Activated CD8-positive, alpha-beta T cell treated with anti-CD3 and anti-CD28 coated beads, Interleukin-2, amount 10 ng/mL, durations not matched to agents 7 days and 5 days (primary cell): ENCODE measurements at places on chromosomes 2 and 18. TPM values are rescaled to one million over a fixed set of nuclear protein-coding genes. Genes with fewer than 3 reads are reported as not detected.

DNA sequence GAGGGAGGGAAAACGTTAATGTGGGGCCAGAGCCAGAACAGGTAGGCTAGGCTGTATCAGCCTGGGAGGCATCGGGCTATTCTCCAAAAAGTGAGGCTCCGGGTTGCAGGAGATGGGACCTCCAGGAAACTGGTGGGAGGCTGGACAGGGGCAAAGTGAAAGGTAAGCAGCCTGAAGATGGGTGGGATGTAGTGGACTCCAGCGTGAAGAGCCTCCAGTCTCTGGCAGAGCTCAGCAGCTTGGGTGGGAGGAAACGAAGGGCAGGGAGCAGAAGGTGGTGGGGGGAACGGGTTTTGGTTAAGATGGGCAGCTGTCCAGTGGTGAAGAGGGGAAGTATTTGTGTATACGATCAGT lies 3.1 kb upstream of the EMX1 start:
- H3K4me1 ChIP-seq, result peaks cover 22% of the 10 kb centered on the region
- H3K27me3 ChIP-seq, result peaks cover 70% of the 10 kb centered on the region
- H3K27ac ChIP-seq, result no peak overlapping the region
- H3K36me3 ChIP-seq, result no peaks in the 10 kb centered on the region
- H3K4me3 ChIP-seq, result no peak overlapping the region

GRCh38 chr2:197147942-197148341 lies 162.6 kb downstream of the ANKRD44 start:
- H3K4me1 ChIP-seq, result peaks cover 72% of the 10 kb centered on the region
- DNase-seq, result no peak
- no peaks in the 10 kb centered on the region for H3K27me3 ChIP-seq
- H3K4me3 ChIP-seq, result no peak overlapping the region

GRCh38 chr18:35588995-35589394 lies 7.5 kb downstream of the GALNT1 start:
- DNase-seq, result peak; percentile 31
- H3K27me3 ChIP-seq, result no peaks in the 10 kb centered on the region
- no peak overlapping the region for H3K4me3 ChIP-seq
- H3K27ac ChIP-seq, result no peak overlapping the region
- peaks cover 5% of the 10 kb centered on the region for H3K4me1 ChIP-seq

DNA sequence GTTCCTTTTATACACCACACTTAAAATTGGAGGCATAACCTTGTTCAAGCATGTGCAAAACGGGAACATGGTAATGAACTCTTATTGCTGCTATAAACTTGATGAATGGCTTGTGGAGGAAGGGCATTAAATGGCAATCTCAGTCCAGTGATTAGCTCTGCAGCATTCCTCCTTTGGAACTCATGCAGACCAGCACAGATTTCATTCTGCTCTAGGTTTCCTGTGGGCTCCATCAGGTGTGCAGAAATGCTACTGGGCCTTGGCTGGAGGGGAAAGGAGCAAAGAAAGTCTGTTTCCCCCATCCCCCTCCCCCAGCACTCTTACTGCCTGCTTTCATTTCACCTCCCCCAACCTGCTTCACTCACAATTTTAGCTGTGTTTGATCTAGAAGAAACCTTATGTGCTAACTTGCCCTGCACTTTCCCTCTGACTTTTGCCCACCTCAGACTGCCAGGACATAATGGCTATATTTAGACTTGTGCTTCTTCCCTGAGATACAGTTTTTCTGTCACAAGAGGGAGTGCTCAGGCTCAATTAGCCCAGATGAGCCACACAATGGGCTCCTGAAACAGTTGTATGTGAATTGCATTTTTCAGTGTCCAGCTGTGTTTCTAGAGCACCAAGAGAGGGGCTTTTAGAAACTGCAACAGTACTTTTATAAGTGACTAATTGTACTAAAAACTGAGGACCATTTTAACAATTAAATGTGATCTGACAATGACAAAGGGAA lies 109.8 kb downstream of the FSHR start:
- no peaks in the 10 kb centered on the region for H3K4me1 ChIP-seq
- H3K27me3 ChIP-seq, result no peaks in the 10 kb centered on the region
- H3K4me3 ChIP-seq, result no peak overlapping the region

DNA sequence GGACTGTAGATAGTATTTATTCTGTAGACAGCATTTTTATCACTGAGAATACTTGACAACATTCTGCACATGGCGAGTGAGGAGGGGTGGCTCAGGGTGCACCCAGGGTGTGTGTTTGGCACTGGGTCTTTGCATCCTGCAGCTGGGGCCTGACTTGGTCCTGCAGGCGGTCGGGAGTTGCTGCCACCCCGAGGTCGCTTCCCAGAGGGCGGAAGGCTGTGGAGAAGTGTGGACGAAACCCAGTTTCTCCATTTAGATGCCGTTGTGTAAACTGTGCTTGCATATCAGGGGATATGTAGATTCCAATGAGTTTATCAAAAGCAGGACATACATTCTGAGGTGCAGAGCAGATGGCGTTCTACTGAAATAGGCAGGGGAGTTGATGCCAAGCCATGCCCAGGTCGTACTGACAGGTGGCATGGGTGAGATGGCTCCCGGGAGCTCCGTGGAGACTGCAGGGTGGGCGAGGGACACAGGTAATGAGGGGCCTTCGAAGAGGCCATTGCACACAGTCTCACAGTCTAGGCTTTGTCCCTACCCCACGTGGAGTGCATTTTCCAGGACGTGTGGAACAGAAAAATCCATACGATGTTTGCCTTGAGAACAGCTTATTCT lies 74.5 kb downstream of the RTP5 start:
- H3K36me3 ChIP-seq, result no peaks in the 10 kb centered on the region
- DNase-seq, result no peak
- no peak overlapping the region for H3K27ac ChIP-seq
- peaks cover 2% of the 10 kb centered on the region for H3K4me1 ChIP-seq
- no peaks in the 10 kb centered on the region for H3K27me3 ChIP-seq
- no peak overlapping the region for H3K4me3 ChIP-seq

The ERICH2 gene
- not detected for total RNA-seq

DNA sequence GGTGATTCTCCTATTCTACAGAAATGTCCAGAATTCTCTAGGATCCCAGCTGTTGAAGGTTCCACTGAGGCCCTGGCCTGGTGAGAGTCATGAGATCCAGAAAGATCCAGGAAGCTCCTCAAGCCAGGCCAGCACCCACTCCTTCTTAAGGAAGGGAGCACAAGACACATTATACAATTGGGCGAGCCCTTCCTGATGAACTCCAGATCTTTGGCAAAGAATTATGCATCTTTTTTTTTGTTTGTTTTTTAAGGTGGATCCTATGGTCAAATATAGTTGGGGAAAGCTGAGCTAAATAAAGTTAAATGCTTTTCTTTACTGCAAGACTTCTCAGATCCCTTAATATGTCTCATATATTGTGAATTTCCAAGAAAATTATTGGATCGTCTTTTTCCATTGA lies 37.0 kb upstream of the LOXHD1 start:
- no peak for DNase-seq
- peaks cover 9% of the 10 kb centered on the region for H3K27me3 ChIP-seq
- no peaks in the 10 kb centered on the region for H3K36me3 ChIP-seq
- H3K27ac ChIP-seq, result no peak overlapping the region
- no peak overlapping the region for H3K4me3 ChIP-seq

DNA sequence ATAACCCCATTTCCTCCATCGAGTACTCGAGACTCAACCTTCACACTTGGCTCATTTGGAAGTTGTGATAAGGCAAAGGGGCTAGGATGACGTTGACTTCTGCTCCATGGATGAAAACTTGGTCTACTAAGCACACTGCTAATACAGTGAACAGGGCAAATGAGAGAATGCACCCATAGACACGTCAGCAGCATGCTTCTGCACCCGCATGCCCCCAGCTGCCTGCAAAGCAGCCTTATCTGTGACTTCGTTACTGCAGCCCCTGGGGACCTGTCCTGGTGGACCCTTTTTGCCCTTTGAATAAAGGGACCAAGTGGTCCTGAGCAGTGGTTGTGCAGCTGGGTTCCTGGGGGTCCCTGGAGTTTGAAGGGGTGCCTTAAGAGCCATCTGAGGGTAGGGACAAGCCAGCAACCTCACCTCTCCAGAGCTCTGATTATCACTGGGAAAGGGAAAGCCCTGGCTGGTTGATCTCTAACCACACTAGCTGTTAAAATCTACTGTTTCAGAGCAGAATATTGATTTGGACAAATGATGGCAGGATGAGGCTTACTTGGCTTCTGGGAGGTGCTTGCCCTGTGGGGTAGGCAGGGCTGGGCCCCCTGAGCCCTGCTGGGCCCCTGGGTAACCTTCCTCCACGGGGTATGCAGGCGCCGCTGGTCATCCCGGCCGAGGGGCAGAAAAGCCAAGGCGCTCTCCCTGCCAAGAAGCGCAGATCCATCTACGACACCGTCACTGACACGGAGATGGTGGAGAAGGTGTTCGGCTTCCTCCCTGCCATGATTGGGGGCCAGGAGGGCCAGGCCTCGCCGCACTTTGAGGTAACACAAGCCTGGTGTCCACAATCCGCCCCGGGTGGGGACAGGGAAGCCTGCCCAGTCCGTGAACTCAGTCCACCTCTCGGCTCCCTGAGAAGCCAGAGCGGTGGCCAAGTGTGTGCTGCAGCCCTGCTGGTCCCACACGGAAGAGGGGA lies 37.6 kb upstream of the GPR17 start:
- H3K27me3 ChIP-seq, result peaks cover 4% of the 10 kb centered on the region
- DNase-seq, result no peak
- no peak overlapping the region for H3K4me3 ChIP-seq
- H3K36me3 ChIP-seq, result peaks cover 4% of the 10 kb centered on the region

DNA sequence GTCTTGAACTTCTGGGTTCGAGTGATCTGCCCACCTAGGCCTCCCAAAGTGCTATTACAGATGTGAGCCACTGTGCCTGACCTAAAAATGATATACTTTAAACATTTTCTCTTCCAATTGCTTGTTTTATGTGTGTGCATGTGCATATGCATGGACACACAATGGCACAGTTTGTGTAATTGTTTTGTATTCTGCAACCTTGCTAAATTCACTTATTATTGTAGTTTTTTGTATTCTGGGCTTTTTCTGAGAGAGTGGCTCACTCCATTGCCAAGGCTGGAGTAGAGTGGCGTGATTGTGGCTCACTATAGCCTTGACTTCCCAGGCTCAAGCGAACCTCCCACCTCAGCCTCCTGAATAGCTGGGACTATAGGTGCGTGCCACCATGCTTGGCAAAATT lies 8.1 kb downstream of the HAT1 start:
- DNase-seq, result no peak
- H3K36me3 ChIP-seq, result peaks cover 68% of the 10 kb centered on the region
- no peaks in the 10 kb centered on the region for H3K27me3 ChIP-seq
- H3K27ac ChIP-seq, result peak overlapping the region; percentile 19
- peaks cover 34% of the 10 kb centered on the region for H3K4me1 ChIP-seq
- H3K4me3 ChIP-seq, result no peak overlapping the region

GRCh38 chr2:154961676-154962075 lies 263.2 kb downstream of the KCNJ3 start:
- no peaks in the 10 kb centered on the region for H3K27me3 ChIP-seq
- H3K36me3 ChIP-seq, result no peaks in the 10 kb centered on the region
- H3K4me3 ChIP-seq, result no peak overlapping the region
- no peaks in the 10 kb centered on the region for H3K4me1 ChIP-seq
- DNase-seq, result no peak

The FARSB gene
- total RNA-seq, result 28.0 TPM

- peak within 1 kb of the TSS; percentile 53 for H3K27ac ChIP-seq
- DNase-seq, result peak; percentile 87
- H3K27me3 ChIP-seq, result no peaks in the 10 kb centered on the region
- peaks cover 9% of the 10 kb centered on the region for H3K36me3 ChIP-seq
- peak within 1 kb of the TSS; percentile 79 for H3K4me3 ChIP-seq
Observed at GRCh38 chr2:85602476-85603234, at the start of gene TMEM150A. Gene TMEM150A, minus strand, starts transcription at chr2:85602698. Its CDS starts 750 bp downstream, at chr2:85601948.

GRCh38 chr2:12032398-12032797 lies 286.0 kb downstream of the LPIN1 start:
- H3K27ac ChIP-seq, result no peak overlapping the region
- H3K27me3 ChIP-seq, result peaks cover 5% of the 10 kb centered on the region
- no peak for DNase-seq
- H3K4me1 ChIP-seq, result peaks cover 11% of the 10 kb centered on the region

DNA sequence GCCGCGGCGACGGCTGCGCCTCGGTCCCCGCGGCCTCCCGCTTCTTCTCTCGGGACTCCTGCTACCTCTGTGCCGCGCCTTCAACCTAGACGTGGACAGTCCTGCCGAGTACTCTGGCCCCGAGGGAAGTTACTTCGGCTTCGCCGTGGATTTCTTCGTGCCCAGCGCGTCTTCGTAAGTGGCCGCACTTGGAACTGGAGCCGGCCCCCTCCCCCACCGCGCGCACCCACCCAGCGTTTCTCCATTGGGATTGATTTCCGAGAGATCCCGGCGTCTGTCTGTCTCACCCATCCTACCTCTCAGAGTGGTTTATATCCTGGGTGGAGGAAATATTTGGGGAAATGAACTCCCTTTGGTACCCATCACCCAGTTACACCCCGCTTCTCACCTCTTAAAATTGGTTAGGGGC lies 498 bp downstream of the ITGAV start:
- peaks cover 1% of the 10 kb centered on the region for H3K36me3 ChIP-seq
- H3K27ac ChIP-seq, result peak overlapping the region; percentile 60
- DNase-seq, result no peak
- H3K27me3 ChIP-seq, result peaks cover 9% of the 10 kb centered on the region
- H3K4me1 ChIP-seq, result peaks cover 23% of the 10 kb centered on the region

DNA sequence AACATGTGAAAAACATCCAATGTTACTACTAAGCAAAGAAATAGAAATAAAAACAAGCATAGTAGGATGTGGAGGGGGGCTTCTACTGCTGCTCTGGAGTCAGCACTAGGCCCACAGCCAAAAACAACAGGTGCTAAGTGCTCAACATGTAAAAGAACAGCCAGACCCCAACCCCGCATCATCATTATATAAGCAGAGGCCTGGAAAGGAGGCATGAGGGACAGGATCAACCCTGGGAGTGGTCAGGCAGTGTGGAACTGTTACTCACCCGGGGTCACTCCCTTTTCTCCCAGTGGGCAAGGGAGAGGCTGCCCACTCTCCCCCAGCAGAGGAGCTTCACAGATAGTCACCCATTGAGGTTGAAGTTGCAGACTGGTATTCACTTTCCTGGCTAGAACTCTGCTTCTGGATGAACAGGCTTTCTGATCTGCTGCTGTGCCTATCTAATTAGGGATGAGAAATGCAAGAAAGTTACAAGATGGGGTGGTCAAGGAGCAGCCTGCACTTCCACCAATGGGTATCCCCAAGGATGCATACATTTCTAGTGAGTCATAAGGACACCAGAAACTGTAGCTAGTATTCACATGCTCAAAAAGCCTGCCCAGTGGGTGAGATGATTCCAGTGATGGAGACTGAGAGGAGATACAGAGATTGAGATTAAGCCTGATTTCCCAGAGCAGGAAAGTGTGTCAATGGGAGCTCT lies 480.1 kb upstream of the TCF4 start:
- H3K4me1 ChIP-seq, result no peaks in the 10 kb centered on the region
- no peak overlapping the region for H3K27ac ChIP-seq
- no peak for DNase-seq
- H3K27me3 ChIP-seq, result no peaks in the 10 kb centered on the region
- H3K36me3 ChIP-seq, result no peaks in the 10 kb centered on the region
